ENCODE measurements at places on chromosomes 5 and 9.

DNA sequence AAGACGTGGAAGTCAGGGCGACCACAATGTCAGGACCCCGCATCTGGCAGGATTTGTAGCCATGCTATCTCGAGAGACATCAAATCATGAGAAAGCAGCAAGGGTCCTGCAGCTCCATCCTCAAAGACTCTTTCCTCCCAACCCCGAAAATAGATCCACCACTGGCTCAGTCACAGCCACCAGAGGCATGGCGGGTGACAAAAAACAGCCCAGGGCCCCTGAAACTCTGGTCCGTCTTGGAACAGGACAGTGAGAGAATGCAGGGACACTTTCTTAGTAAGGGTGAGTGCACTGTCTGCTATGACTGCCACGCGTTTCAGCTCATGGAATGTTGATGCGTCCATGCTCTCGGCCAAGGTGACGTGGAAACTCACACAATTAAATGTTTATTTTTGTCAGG, 220.9 kb downstream of the IRX2 start:
- DNase-seq = no peak

DNA sequence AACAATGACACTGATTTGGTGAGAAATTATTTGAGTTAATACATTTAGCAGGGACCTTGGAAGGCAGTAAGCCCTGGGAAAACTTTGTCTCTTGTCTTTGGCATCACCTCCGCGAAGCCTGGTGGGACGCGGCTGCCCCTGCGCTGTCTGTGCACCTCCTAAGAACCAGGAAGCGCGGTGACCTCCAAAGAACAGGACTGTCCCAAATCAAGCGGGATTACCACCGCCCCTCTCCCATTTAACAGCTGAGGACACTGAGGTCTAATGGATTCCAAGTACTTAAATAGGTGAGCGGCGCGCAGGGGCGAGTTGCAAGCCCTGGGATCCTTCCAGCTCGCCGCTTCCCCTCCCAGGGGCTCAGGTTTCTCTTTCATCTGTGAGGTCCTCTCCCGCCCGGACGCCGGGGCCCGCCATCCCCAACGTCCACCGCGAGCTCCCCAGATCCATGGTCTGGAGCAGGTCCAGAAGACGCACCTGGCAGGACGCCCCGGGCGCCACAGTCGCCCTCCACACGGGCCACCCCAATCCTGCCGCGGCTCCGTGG, 432 bp downstream of the STARD4 start:
- DNase-seq = no peak

DNA sequence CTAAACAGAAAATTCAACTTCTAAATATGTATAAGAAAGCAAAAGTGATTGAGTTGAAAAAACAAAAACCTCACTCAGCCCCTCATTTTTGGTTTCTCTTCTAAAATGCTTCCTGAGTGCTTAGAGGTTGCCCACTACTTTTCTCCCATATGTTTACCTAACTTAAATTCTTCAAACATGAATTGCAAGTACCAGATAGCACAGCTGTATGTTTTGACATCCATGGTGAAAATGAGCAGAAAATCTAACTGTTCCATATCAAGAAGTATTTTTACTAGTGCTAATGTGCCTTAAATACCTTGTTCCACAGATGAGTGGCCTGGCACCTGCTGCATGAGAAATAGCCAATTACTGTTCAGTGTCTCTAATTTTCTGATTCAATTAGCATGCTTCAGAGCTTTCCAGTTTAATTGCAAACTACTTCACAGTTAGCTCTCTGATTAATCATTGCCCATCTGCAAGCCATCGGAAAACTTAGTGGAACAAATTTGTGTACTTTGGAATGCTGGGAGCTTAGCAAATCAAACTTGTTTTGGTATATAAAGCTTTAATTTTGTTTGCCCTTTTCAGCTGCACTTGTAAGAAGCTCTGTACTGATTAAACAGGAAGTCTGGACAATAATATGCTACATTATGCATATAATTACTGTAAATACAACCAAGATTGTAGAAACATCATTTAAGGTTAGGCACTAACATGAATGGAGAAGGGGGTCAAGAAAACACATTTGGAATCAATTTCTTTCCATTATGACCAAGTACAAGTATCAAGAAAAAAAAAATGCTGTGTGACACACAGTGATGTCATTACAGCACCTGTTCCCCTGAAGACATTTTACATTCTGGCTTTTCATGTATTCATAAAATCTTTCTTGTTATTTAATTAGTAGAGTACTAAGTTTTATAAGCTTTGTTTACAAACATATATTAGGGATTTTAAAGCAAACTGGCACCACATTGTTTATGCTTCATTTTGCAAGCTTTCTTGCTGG, 65.6 kb downstream of the POU5F2 start:
- DNase-seq = peak; percentile 56

DNA sequence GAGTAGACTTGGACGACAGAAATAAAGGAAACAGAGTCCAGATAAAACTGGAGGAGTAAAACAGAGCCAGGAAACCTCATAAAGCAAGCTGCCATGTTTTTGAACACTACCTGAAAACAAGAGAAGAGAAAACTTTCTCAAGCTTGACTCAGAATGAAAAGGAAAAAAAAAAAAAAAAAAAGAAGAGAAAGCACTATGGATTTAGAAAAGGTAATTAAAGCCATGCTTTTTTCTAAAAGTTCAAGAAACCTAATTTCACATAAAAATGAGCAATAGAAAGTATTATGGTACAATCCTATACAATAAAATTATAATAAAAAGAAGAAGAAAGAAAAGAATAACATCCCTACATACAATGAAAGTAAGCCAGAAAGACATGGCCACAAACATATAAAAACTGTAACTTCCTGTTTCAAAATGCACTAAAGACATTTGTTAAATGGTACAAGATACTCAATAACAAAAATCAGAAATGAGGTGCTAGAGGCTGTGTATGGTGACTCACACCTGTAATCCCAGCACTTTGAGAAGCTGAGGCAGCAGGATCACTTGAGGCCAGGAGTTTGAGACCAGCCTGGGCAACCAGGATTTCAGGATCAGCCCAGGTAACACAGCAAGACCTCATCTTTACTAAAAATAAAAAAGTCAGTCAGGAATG, 129.5 kb downstream of the SIL1 start:
- no peak for DNase-seq

GRCh38 chr5:149126906-149127305, 14.4 kb upstream of the ABLIM3 start:
- DNase-seq = no peak

DNA sequence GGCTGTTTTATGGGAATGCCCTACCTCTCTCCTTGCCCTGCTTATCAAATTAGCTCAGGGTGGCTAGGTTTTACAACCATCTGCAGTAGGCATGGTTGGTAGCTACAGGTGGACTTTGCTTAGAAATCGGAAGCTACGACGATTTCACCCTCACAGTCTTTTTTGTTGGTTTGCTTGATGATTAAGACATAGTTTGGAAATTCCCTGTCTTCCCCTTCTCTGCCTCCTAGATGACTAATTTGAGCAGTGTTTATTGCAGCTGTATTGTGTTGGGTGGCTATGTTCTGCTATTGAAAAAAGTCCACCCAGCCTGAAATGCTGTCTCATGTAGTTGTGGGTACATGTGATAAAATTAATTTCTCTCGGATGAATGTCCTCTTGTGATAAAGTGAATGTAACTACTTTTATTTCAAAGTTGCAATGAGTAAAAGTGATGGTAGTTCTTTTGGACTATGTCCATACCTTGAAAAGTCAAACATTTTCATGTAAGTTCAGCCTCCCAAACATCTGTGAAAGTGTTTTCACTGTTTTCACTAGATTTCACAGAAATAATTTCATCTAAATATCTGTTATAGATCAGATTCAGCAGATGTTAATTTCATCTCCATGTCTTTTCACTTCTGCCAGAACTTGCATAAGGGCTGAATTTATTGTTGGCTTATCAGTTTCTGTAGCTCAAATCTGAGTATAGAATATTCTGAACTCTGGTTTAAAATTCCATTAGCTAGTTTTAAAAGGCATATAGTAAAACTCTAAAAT, 37.3 kb upstream of the FYB1 start:
- DNase-seq = no peak

DNA sequence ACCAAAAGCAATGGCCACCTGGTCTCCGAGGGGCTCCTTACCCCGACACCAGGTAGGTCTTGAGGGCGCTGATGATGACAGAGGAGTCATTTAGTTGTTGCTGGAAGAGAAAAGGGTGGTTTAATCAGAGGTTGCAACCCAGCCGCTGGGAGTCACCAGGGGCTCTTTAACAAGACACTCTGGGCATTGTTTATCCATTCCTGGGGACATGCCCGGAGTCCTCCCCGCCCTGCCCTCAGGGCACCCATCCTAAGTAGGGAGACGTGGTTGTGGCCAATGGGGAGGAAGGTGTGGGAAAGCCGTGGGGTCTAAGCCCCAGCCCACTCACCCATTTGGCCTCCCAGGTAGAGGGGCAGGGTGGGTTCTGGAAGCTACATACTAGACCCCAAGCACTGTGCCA, 3.1 kb downstream of the PTGES2 start:
- no peak for DNase-seq

GRCh38 chr5:107665036-107665570, 5.6 kb downstream of the EFNA5 start:
- DNase-seq = no peak

GRCh38 chr5:5736007-5736406, 313.5 kb downstream of the ICE1 start:
- no peak for DNase-seq

GRCh38 chr5:151298063-151298855, 5.3 kb downstream of the SLC36A3 start:
- DNase-seq = no peak

Measured in NCI-H1694 treated with DMSO at 0.1 percent for 48 hours (cell line).